Effector memory CD4-positive, alpha-beta T cell (primary cell): ENCODE measurements at places on chromosomes 6 and 20.

- DNase-seq: no peak
- no peaks in the 10 kb centered on the region for H3K36me3 ChIP-seq
- H3K4me1 ChIP-seq: no peaks in the 10 kb centered on the region
- H3K4me3 ChIP-seq: no peak overlapping the region
Measured at GRCh38 chr6:10323018-10323417, 91.9 kb downstream of the TFAP2A start.

DNA sequence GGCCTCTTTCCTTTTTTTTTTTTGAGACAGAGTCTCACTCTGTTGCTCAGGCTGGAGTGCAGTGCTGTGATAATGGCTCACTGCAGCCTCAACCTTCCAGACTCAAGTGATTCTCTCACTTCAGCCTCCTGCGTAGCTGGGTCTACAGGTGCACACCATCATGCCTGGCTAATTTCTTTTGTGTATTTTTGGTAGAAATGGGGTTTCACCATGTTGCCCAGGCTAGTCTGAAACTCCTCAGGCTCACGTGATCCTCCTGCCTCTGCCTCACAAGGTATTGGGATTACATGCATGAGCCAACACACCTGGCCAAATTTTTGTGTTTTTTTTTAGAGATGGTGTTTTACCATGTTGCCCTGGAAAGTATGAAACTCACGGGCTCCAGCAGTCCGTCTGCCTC, 29.3 kb downstream of the SRC start:
- H3K4me1 ChIP-seq: no peaks in the 10 kb centered on the region
- H3K27me3 ChIP-seq: no peaks in the 10 kb centered on the region
- H3K27ac ChIP-seq: no peak overlapping the region
- DNase-seq: no peak
- H3K4me3 ChIP-seq: no peak overlapping the region
- no peaks in the 10 kb centered on the region for H3K36me3 ChIP-seq

DNA sequence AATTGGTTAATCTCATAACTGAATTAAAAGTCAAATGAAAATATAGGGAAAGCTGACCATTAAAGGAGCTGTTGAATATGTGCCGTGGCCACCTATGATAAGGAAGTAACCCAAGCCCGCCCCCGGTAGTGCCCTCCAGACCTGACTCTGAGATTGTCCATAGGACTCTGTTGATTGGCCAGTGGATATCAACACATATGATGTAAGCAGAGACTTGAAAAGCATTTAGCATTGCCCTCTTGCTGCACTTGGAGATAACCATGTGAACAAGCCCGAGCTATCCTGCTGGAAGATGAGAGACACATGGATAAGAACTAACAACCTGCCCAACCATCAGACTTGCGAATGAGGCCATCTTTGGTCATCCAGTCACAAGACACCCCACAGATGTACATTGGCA, 83.2 kb downstream of the LINC00237 start:
- no peak overlapping the region for H3K4me3 ChIP-seq
- DNase-seq: no peak
- peaks cover 2% of the 10 kb centered on the region for H3K27me3 ChIP-seq
- no peaks in the 10 kb centered on the region for H3K36me3 ChIP-seq
- H3K27ac ChIP-seq: no peak overlapping the region
- H3K4me1 ChIP-seq: no peaks in the 10 kb centered on the region

DNA sequence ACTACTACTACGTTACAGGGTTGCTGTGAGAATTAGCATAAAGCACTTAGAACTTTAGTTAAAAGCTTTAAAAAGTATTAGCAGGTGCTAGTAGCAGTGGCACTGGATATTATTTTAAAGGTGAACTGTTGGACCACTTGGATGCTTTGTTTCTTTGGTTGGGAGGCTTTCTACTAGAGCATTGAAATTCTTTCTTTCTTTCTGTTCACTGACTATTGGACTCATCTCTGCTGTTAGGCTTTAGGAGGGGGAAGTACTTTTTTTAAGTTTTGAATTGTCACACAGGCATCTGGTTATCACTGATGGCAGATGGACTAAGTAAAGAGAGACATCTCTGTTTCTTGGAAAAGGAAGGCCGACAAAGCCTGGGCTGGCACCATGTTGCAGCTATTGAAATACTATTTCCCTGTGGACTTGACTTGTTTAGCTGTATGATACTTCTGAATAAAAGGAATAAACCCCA, 4.8 kb downstream of the TBPL1 start:
- no peaks in the 10 kb centered on the region for H3K36me3 ChIP-seq
- no peak for DNase-seq
- H3K4me1 ChIP-seq: peaks cover 6% of the 10 kb centered on the region
- no peak overlapping the region for H3K4me3 ChIP-seq

GRCh38 chr6:105849746-105850145, 236.4 kb upstream of the PRDM1 start:
- no peak for DNase-seq
- H3K4me1 ChIP-seq: no peaks in the 10 kb centered on the region
- H3K27me3 ChIP-seq: no peaks in the 10 kb centered on the region
- no peaks in the 10 kb centered on the region for H3K36me3 ChIP-seq

DNA sequence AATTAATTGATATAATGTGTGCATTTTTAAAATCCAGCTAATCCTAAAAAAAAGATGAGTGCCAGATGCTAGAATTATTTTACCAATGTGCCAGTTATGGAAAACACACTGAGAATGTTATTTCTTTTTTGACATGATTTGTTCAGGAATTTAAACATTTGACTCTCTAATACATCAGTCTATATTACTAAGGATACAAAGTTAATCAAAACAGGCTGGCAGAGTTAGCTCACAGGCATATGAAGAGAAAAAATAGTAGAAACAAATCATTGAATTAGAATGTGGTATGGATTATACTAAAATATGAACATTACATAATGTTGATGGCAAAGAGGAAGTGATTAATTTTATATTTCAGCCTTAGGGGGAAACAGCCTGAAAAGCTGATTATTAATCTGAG, 368.3 kb upstream of the GJE1 start:
- no peak overlapping the region for H3K4me3 ChIP-seq
- no peak overlapping the region for H3K27ac ChIP-seq
- H3K4me1 ChIP-seq: no peaks in the 10 kb centered on the region

DNA sequence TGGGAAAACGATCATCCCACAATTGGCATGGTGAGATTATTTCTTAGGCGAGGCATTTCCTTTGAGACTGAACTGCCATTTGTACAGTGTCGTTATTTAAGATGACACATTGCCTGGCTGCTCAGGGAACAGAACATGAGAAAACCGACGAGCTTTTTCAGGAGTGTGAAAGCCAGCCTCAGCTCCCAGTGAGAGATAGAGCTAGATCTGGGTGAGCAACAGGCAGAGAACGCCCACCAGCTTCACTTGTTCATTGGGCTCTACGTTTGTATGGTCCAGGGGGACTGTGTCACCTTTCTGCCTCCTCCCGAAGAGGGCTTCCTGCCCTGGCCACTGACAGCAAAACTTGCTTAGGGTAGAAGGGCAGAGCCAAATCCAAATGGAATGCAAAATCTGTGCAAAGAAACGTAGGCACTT, 378.1 kb downstream of the RNGTT start:
- H3K27ac ChIP-seq: no peak overlapping the region
- H3K4me3 ChIP-seq: no peak overlapping the region
- no peaks in the 10 kb centered on the region for H3K36me3 ChIP-seq
- DNase-seq: no peak
- H3K27me3 ChIP-seq: no peaks in the 10 kb centered on the region
- no peaks in the 10 kb centered on the region for H3K4me1 ChIP-seq

DNA sequence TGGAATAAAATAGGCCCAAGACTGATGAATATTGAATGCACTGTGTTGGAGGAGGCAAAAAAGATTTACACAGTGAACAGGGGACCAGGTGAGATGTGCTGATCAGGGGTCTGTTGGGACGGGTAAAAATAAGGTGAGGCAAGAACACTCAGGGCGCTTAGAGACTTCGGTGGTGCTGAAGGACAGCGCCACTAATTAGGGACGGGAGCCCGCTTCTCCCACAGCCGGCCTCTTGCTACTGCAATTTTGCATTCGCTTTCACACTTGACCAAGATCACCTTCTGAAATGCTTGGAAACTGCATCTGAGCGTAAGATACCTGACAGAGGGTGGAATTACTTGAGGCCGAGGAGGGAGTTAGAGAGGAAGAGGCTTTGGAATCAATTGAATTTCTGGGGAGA, 7.3 kb downstream of the TFAP2D start:
- DNase-seq: no peak
- peaks cover 4% of the 10 kb centered on the region for H3K27me3 ChIP-seq
- no peak overlapping the region for H3K4me3 ChIP-seq
- no peak overlapping the region for H3K27ac ChIP-seq

- H3K36me3 ChIP-seq: no peaks in the 10 kb centered on the region
- H3K27me3 ChIP-seq: no peaks in the 10 kb centered on the region
- no peak overlapping the region for H3K4me3 ChIP-seq
- no peak for DNase-seq
- no peaks in the 10 kb centered on the region for H3K4me1 ChIP-seq
Measured at GRCh38 chr20:53981752-53982437, 88.5 kb downstream of the BCAS1 start.

- no peak overlapping the region for H3K4me3 ChIP-seq
- H3K27ac ChIP-seq: peak overlapping the region; percentile 85
- peaks cover 4% of the 10 kb centered on the region for H3K36me3 ChIP-seq
- H3K27me3 ChIP-seq: no peaks in the 10 kb centered on the region
- H3K4me1 ChIP-seq: peaks cover 60% of the 10 kb centered on the region
Measured at GRCh38 chr20:57620999-57621398, 773 bp upstream of the ZBP1 start.

DNA sequence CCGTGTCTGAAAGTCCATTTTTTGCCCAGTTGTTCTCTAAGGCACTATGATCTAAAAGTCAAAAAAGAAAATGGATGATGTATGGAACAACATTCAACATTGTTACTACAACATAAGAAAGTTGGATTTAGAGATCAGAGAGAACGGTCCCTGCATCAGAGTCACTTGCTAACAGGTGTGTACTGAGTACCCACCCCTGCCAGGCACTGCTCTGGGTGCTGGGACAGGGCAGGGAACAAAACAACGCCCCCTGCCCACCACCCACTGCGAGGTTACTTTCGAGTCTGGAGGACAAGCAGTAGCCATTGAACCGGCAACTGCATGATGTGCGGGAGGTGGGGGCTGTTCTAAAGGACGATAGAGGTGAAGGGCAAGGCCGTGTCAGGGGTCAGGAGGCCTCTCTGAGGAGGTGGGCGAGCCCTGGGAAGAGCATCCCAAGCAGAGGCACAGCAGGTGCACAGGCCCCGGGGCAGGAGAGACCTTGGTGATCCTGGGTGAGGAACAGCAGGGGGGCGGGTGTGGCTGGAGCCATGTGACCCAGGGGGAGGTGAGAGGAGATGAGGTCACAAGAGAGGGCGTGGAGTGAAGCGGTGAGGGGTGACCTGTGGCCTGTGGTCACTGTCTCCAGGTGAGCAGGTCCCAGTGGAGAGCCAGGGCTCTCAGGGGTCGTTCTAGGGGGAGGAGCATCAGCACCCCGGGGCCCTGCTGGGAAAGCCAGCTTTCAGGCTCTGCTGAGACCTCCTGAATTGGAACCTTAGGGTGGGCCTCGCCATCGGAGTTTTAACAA, 197.5 kb upstream of the SULF2 start:
- no peaks in the 10 kb centered on the region for H3K4me1 ChIP-seq
- H3K27me3 ChIP-seq: peaks cover 2% of the 10 kb centered on the region
- no peak for DNase-seq
- H3K4me3 ChIP-seq: no peak overlapping the region

- DNase-seq: no peak
- H3K36me3 ChIP-seq: no peaks in the 10 kb centered on the region
- no peaks in the 10 kb centered on the region for H3K27me3 ChIP-seq
- no peak overlapping the region for H3K4me3 ChIP-seq
Measured at GRCh38 chr20:48923149-48923718, 1.7 kb downstream of the ARFGEF2 start.

DNA sequence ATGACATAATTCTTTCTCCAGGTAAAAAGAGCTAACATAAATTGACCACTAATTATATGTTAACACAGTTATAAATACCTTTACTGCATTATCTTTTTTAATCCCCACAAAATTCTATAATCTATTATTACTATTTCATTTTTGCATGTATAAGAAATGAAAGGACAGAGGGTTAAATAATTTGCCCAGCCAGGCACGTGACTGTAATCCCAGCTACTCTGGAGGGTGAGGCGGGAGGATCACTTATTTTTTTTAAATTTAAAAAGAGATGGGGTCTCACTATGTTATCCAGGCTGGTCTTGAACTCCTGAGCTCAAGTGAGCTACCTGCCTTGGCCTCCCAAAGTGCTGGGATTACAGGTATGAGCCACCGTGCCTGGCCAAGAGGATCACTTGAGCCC, 121.9 kb downstream of the SGK1 start:
- H3K27me3 ChIP-seq: no peaks in the 10 kb centered on the region
- no peaks in the 10 kb centered on the region for H3K36me3 ChIP-seq
- no peak overlapping the region for H3K4me3 ChIP-seq
- no peak for DNase-seq
- H3K27ac ChIP-seq: no peak overlapping the region

DNA sequence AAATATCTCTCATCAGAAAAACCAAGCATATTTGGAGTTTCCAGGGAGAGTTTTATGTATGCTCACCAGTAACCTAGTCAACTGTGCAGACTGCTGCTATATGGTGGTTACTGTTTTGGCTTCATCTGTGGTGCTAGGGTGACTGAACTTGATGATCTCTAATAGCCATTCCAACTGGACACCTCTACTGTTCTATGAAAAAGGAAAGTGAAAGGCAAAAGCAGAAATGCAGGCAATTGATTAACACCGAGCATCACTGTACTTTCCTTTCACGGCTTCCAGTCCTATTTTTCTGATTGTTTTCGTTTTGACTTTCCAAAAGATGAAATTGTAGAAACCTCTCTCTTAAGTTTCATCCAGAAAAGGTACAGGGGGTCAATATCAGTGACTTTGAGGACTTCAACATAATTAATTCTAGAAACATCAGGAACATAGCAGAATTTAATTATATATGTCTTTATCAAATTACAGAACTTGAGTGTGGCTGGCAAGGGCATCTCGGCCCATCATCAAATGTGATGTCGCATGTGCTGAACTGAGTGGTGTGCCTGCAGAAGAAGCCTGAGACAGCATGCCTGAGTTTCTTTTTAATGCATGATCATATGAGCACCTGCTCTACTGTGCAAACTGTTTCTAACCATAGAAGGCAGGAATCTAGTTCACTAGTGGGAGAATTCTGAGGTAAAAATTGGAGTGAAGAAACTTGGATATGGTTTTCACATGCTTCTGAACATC, 464.3 kb upstream of the FLRT3 start:
- no peak for DNase-seq
- no peaks in the 10 kb centered on the region for H3K27me3 ChIP-seq
- H3K4me3 ChIP-seq: no peak overlapping the region
- no peak overlapping the region for H3K27ac ChIP-seq
- no peaks in the 10 kb centered on the region for H3K36me3 ChIP-seq

GRCh38 chr20:49993301-49993751, 10.5 kb downstream of the SNAI1 start:
- no peaks in the 10 kb centered on the region for H3K27me3 ChIP-seq
- no peaks in the 10 kb centered on the region for H3K36me3 ChIP-seq
- H3K4me3 ChIP-seq: no peak overlapping the region
- no peaks in the 10 kb centered on the region for H3K4me1 ChIP-seq
- DNase-seq: no peak
